ENCODE measurements at places on chromosomes 2 and 18.

DNA sequence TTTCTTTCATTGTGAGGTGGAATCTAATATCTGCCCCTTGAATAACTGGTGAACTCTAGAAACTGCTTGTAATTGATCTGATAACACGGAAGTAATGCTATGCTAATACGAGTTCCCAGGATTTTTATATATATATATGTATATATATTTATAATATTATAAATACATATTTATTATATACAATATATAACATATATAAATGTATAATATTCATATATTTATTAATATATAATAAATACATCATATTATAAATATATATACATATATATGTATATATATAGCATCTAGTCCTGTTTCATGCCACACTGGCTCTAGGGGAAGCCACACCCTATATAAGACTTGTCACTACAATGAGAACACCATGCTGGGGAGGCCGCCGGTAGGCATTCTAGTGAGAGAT, 156.7 kb upstream of the CDH19 start:
- no peak for DNase-seq

DNA sequence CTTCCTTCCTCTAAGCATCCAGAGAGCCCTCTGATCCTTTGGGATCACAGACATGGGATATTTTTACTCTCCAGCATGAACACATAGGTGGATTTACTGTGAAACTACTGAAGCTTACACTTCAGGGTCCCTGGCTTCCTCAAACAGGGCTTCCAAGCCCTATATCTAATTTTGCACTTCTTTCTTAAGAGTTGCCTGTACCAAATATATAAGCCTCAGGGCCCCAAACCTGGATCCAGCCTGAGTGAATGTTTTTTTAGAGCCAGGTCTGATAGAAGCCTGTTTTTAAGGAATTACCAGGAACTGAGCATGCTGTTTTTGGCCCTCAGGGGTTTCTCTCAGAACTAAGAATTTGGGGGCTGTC, 13.2 kb upstream of the KCMF1 start:
- no peak for DNase-seq

DNA sequence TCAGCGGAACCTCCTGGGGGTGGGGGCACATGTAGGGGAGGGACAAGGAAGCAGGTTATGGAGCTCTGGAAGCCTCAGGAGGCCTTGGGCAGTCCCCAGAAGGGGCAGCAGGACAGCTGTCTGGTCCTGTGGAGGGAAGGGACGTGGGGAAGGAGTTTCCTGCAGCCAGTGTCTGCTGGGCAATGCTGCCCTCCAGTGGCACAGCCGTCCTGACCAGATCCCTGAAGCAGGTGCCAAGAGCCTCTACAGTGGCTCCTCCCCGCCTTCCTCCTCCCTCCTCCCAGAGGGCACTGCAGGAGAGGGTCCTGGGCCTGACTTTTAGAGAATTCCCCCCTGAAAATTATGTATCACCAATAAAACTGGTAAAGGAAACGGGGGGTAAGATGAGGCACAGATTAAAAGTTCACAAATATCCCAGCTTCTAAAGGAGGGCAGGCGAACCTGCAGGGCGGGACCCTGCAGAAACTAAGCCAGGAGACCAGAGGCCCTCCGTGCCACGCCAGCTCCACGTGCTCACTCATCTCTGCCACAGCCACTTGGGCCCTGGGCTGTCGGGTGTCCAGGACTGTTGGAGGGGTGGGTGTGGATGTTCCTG, 258.5 kb downstream of the TWIST2 start:
- DNase-seq: no peak

DNA sequence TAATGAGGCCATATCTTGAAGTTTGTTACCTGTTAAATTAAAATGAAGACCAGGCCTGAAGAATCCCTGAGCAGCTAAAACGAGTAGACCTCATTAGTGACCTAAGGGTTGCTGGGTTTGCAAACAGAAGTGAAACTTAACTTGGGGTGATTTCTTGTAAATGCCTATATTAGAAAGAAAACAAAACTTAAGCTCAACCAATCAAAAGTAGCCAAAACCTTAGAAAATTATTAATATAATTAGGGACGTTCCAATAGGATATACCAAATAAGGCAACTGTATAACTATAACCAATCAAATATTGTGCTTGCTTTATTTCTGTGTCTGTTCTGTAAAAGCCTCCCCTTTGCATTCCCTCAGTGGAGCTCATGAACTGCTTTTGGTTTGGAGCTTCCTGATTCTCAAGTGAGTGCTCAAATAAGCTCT, 137.9 kb upstream of the VRK2 start:
- DNase-seq: no peak

- no peak for DNase-seq
Observed at GRCh38 chr2:7837237-7837760, 844.6 kb upstream of the ID2 start.

DNA sequence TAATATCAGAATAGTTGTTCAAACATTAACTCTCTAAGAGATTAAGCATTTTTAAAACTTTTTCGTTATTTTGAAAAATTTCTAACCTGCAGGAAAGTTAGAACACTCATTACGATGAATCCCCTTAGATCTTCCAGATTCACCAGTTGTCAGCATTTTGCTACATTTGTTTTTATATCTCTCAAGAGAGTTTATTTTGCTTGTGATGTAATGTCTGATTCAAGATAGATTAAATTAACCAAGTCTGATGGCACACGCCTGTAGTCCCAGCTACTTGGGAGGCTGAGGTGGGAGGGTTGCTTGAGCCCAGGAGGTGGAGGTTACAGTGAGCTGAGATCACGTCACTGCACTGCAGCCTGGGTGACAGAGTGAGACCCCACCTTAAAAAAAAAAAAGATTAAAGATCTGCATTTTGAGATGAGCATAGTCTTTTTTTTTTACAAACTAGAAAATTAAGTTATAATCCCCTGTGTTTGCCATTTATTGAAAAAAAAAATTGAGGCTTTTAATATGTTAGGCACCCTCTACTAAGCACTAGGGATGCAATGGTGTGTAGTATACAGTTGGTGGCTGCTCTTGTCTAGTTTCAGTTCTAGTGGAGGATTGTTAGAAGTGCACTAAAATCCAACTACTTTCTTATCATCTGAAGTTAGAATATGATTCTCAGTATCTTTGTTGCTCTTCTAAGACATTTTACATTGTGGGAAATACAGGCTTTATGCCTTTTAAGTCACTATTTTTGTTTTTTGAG, 20.9 kb downstream of the RAB10 start:
- no peak for DNase-seq

DNA sequence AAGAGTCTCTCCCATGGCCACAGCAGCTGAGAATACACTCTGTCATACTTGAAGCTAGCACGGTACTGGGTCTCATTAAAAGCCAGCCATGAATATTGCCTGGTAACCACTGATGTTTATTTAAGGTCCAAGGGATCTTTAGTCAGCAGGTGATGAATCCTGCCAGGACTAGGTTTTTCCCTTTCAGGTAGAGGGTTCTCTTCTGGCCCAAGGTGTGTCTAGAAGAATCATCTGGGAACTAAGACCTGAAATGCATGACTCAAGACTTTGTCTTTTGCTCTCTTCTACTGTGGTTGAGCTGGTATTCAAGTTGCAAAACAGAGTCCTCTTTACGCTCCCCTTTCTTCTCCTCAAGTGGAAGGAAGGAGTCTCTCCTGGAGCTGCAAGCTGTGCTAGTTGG, 400.5 kb upstream of the FSIP2 start:
- no peak for DNase-seq

GRCh38 chr2:38171208-38171855, 95.4 kb upstream of the CYP1B1 start:
- no peak for DNase-seq
